ENCODE measurements at places on chromosomes 1 and 21.

DNA sequence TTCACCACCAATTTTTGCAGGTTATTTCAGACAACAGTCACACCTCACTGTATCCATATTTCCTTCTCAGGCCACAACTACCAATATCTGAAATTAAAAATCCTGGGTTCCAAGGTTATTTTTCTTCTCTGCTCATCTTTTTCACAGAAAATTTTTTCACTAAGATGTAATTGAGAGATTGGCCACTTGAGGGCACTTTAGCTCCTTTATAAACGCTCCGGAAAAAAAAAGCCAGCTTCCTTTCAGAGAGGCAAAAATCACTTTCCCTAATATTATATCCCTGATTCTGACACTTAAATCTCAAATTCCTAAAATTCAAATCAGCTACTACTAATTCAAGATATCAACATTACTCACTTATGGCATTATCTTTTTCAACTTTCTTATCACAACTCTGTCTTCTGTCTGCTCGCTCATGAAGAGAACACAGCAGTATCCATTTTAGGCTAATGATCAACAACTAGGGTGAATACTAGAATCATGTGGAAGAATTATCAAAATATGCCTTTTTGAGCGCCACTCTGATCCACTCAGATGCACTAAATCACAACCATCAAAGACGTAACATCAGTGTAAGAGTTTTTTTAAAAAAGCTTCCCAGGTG, 101.4 kb upstream of the RGS1 start:
- DNase-seq = no peak

DNA sequence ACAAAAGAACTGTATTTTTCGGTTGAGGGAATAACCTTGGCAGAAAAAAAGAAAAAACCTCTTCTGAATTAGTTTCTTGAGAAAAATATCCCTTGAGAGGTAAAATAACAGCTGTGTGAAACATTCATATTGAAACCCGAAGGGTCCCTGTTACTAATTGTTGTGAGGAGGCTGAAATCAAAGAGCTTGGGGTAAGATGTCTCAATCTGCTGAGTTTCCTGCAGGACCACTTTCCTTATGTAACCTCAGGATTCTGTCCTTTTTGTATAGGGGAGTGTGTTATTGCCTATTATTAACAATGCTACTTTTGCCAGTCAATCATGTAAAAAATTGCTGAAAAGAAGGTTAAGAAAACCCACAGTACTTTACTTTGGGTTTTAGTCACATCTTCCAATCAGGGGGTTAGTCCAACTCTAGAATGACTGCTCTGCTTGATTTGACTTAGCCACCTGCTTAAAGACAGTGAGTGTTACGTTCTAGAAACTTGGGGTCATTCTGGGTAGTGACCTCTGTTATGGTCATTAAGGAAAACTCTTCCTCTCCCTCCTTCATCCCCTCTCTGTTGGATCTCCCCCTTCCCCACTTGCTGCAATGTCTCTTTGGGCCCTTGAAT, 138.8 kb downstream of the GIPC2 start:
- DNase-seq = no peak

- no peak for DNase-seq
Measured at GRCh38 chr1:97938285-97938642, 17.4 kb upstream of the DPYD start.

- no peak for DNase-seq
Measured at GRCh38 chr1:150820730-150821512, 12.9 kb upstream of the CTSK start.

GRCh38 chr1:155077346-155077745, 1.3 kb upstream of the EFNA3 start:
- no peak for DNase-seq

Data from occipital lobe (tissue), 3 donors.